ENCODE measurements at places on chromosomes 7 and 10. TPM values are rescaled to one million over a fixed set of nuclear protein-coding genes. Genes with fewer than 3 reads are reported as not detected.

The TBXAS1 gene
- total RNA-seq, result 0.92 TPM

The PLXDC2 gene
- total RNA-seq, result 20.9 TPM

The AGMO gene
- 0.18 TPM for total RNA-seq

The CDC14C gene
- total RNA-seq, result not detected

The TSPAN12 gene
- total RNA-seq, result 10.8 TPM

The TCERG1L gene
- total RNA-seq, result not detected

The DNAJC12 gene
- total RNA-seq, result 4.3 TPM

The FASTK gene
- total RNA-seq, result 76.1 TPM

The CPA2 gene
- not detected for total RNA-seq

The ZNF425 gene
- 5.8 TPM for total RNA-seq

The LRRC17 gene
- total RNA-seq, result 71.5 TPM

The AFAP1L2 gene
- total RNA-seq, result 0.14 TPM

The GRM8 gene
- total RNA-seq, result 0.14 TPM

The JCAD gene
- total RNA-seq, result 30.9 TPM

Data from smooth muscle cell of bladder (primary cell).